ENCODE measurements at places on chromosomes 4 and X. TPM values are rescaled to one million over a fixed set of nuclear protein-coding genes. Genes with fewer than 3 reads are reported as not detected.

DNA sequence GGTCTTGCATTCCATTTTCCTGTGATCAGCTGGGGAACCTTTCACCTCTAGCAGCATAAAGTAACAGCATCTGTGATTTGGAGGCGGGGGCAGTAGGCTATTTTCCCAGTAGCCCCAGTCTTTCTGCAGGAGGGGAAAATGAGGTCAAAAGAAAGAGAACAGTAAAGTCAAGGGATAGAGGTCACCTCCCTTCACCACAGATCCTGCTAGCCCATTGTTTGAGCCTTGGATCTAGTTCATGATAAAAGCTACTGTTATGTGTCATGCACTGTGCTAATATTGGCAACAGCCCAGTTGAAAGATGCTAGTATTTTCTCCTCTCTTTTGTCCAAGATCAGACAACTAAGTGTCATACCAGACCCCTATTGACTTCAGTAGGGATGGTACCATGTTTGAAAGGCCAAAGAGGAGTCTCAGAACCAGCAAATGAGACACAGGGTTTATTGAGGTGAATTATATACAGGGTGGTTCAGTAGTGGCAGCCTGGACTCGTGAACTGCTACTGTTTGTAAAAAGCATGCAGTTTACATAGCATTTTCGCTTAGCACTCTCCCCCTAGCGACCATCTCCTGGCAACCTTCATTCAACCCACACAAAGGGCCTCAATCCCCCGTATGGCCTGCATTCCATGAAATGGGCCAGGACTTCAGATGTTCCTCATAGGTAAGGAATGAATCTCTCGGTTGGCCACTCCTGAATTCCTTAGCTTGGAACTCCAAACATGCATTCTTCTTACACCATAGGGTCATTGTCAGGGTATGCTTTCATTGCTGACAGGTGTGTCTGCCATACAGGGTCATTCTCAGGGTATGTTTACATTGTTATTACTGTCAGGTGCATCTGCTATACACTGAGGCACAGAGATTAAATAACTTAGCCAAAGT lies 170.0 kb upstream of the FRMPD4 start:
- no peaks in the 10 kb centered on the region for H3K27me3 ChIP-seq
- H3K4me3 ChIP-seq, result no peak overlapping the region
- DNase-seq, result no peak

- no peaks in the 10 kb centered on the region for H3K4me1 ChIP-seq
- DNase-seq, result no peak
- H3K36me3 ChIP-seq, result no peaks in the 10 kb centered on the region
- no peak overlapping the region for H3K4me3 ChIP-seq
- H3K27me3 ChIP-seq, result no peaks in the 10 kb centered on the region
These were observed 38.9 kb upstream of the RBPJ start for GRCh38 chr4:26281881-26282280.

- peaks cover 41% of the 10 kb centered on the region for H3K36me3 ChIP-seq
- peaks cover 53% of the 10 kb centered on the region for H3K4me1 ChIP-seq
- H3K27ac ChIP-seq, result peak overlapping the region; percentile 83
These were observed 78.6 kb downstream of the CAMK2D start for GRCh38 chr4:113682730-113683537.

GRCh38 chr4:176587920-176588319 lies 204.8 kb downstream of the VEGFC start:
- H3K4me1 ChIP-seq, result no peaks in the 10 kb centered on the region
- DNase-seq, result no peak
- no peak overlapping the region for H3K27ac ChIP-seq
- H3K36me3 ChIP-seq, result no peaks in the 10 kb centered on the region
- no peak overlapping the region for H3K4me3 ChIP-seq

GRCh38 chr4:86451560-86452330 lies 91.9 kb upstream of the MAPK10 start:
- H3K4me1 ChIP-seq, result peaks cover 8% of the 10 kb centered on the region
- no peaks in the 10 kb centered on the region for H3K36me3 ChIP-seq
- peaks cover 17% of the 10 kb centered on the region for H3K27me3 ChIP-seq
- no peak for DNase-seq
- H3K27ac ChIP-seq, result no peak overlapping the region

- peaks cover 3% of the 10 kb centered on the region for H3K4me1 ChIP-seq
- no peaks in the 10 kb centered on the region for H3K36me3 ChIP-seq
- no peak for DNase-seq
- H3K27me3 ChIP-seq, result peaks cover 3% of the 10 kb centered on the region
These were observed 12.4 kb downstream of the CLCN4 start for GRCh38 chrX:10169175-10169574.

DNA sequence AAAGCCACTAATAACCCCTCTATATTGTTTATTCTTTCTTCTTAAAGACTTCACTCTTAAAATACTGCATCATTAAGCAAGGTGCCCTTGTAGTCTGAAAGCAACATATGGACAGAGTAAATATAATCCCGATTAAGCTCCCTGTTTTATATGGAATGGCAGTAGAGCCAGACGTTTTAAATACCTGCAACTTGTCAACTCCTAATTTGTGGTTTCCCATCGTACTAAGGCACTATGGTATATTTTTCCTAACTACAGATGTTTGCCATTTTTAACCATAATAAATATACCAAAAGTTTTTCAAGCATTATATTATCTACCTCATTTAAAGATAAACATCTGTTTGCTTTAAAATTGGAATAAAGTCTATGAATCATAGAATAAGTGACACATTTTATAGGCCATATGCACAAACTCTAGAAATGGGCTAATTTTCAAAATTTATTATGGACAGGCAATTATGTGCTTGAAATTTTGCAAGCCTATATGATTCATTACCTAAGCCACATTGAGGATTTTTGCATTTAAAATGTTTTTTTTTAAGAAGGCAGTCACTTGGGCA lies 194.6 kb downstream of the FRMPD4 start:
- no peaks in the 10 kb centered on the region for H3K27me3 ChIP-seq
- no peaks in the 10 kb centered on the region for H3K36me3 ChIP-seq
- no peak overlapping the region for H3K27ac ChIP-seq
- no peak overlapping the region for H3K4me3 ChIP-seq
- DNase-seq, result no peak
- no peaks in the 10 kb centered on the region for H3K4me1 ChIP-seq

DNA sequence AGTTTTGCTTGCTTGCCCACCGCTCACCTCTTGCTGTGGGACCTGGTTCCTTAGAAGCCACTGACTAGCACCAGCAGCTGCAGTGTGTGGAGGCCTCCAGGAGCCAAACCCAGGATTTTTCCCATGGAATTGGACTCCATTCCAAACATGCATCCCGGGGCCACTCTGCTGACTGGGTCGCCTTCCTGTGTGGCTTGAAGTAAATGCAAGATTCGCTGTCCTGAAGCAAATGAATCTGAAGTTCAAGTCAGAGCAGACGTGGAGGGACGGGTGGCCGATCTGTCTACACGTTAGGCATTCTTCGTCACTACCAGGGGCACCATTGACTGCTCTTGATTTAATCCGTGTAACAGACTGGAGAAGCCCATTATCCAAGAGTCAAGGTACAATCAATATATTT lies 109.0 kb downstream of the SHOX start:
- H3K27me3 ChIP-seq, result no peaks in the 10 kb centered on the region
- DNase-seq, result no peak
- H3K36me3 ChIP-seq, result no peaks in the 10 kb centered on the region
- no peak overlapping the region for H3K27ac ChIP-seq
- no peaks in the 10 kb centered on the region for H3K4me1 ChIP-seq

DNA sequence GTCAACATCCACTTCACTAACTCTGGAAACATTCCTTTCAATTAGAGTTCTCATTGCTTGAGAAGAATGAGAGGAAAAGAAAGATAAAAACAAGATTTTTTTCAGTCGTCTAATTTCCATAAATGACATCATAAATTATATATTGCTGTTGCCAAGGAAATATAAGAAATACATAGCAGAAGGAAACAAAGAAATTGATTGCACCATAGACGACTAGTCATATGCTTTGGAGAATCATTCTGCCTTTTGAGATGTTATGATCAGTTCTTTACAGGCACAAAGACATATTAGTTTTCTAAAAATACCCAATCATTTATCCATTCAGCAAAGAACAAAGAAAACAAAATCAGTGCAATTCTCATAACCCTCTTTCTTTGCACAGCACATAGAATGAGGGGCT lies 672 bp upstream of the C1QTNF7 start:
- H3K27ac ChIP-seq, result no peak overlapping the region
- no peak overlapping the region for H3K4me3 ChIP-seq
- peaks cover 26% of the 10 kb centered on the region for H3K4me1 ChIP-seq
- H3K27me3 ChIP-seq, result no peaks in the 10 kb centered on the region

DNA sequence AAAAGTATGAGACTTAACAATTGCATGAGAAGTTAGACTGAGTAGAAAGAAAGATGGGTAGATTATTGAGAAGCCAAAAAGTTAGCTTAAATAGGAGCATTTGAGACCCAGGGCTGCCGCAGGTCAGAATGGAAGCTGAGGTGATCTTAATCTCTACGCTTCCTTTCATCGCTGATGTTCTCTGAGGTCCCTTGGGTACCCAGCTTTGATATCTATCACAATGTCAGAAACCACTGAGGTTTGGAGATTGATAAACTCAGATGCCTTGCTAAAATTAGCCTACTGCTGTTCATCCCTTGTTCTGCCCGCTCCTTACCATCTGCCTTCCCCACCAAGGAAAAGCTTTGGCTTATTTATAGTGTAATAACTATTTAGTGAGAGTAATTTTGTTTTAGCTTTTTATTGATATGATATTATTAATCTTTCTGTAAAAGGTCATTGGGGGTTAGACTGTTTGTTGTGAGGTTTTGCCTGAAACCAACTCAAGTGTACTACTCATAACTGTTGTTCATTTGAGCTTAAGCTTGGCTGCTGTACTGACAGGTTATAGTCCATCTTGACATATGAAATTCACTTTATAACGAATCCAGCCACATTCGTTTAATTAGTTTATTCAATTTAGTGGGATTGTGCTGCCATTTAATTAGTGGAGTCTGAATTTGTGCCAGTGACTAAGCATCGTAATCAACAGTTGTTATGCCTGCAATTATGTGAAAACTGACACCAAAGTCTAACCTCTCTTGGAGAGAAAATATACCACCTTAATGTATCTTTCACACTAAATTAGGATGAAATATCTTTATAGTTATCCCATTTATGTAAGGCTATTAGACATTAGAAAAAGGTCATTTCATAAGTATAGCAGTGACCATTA lies 15.1 kb downstream of the MCUB start:
- H3K36me3 ChIP-seq, result peaks cover 48% of the 10 kb centered on the region
- peak; percentile 11 for DNase-seq
- H3K27ac ChIP-seq, result peak overlapping the region; percentile 57

DNA sequence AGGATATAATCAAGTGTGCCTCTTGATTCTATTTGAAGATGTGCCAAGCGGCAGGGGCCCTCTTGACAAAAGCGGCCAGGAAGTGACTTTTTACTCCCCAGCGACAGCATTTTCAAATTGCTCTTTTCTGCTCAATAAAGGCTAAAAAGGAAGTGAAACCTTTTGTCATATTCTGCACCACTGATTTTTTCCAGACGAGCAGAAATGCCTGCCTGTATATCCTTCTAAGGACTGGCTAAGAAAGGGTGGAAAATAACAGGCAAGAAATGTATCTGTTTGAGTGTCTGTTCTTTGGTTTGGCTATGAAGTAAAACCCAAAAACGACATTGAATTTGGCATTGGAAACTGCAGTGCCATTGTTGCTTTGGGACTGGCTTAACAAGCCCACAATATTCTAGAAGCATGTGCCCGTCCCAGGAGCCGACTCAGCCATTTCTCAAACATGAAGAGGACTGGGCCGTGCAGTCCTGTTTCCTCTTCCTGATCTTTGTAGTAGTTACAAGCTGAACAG lies 25.4 kb downstream of the TMSB4X start:
- H3K36me3 ChIP-seq, result peaks cover 7% of the 10 kb centered on the region
- peak overlapping the region; percentile 72 for H3K4me3 ChIP-seq
- peak overlapping the region; percentile 97 for H3K27ac ChIP-seq
- peak; percentile 59 for DNase-seq
- peaks cover 83% of the 10 kb centered on the region for H3K4me1 ChIP-seq

The PPP1R2C gene
- not detected for total RNA-seq

The TBX22 gene
- not detected for total RNA-seq

The MAGEB18 gene
- total RNA-seq, result not detected

The FAT1 gene
- total RNA-seq, result 0.30 TPM

The DUX4 gene
- total RNA-seq, result not detected

The MAGEB10 gene
- not detected for total RNA-seq

The WNK3 gene
- total RNA-seq, result 0.07 TPM

The TLL1 gene
- total RNA-seq, result not detected

The MAGIX gene
- 1.9 TPM for total RNA-seq
